ENCODE measurements at places on chromosomes 4 and X.

DNA sequence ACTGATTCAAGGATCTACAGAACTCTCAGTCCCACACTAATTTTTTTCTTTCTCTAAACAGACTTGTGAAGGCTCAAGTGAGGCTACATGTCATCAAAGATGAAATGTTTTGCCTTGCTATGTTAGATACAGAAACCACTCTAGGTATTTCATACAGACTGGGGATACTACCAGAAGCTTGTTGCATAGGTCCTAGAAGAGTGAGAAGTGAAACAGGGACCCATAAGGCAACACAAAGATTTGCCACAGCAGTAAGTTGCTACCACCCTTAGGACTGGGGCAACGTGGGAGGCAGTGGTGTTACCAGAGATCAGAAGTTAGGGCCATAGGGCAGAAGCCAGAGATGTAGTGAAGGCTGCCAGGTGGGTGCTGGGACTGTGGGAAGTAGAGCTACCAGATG is 50.7 kb upstream of the MID1IP1 start:
- no peak for DNase-seq

DNA sequence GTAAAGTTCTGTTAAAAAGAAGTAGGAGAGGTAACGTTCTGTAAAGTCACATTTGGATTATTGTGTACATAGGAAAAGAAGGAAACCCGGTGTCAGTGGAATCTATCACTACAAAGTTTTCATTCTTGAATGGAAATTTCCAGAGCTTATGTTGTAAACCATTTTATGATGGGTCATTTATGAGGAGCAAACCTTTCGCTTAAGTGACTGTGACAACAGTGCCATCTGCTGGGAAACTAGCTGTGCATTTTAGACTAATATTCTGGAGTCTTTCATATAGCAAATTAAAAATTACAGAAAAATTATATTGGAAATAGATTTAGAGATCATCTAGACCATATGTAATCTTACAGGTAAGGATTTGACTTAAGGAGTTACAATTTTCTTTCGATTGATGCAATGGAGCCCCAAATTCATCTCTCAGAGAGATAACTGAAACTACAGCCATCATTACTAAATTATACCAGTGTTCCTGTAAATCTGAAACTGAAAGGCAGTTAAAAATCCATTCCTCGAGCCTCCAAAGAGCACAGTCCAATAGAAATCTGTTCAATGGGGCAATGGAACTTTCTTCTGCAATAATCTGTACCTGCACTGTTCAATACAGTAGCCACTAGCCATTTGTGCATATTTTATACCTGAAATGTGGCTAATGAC is 26.9 kb downstream of the ASB9 start:
- DNase-seq, result peak; percentile 19

GRCh38 chr4:160142579-160142978 is 1039.7 kb downstream of the RAPGEF2 start:
- no peak for DNase-seq

GRCh38 chr4:188127214-188127874 is 11.9 kb upstream of the TRIML1 start:
- no peak for DNase-seq

GRCh38 chrX:44042116-44042515 is 68.9 kb upstream of the NDP start:
- no peak for DNase-seq

GRCh38 chr4:85780664-85781063 is 305.7 kb downstream of the ARHGAP24 start:
- DNase-seq, result no peak

DNA sequence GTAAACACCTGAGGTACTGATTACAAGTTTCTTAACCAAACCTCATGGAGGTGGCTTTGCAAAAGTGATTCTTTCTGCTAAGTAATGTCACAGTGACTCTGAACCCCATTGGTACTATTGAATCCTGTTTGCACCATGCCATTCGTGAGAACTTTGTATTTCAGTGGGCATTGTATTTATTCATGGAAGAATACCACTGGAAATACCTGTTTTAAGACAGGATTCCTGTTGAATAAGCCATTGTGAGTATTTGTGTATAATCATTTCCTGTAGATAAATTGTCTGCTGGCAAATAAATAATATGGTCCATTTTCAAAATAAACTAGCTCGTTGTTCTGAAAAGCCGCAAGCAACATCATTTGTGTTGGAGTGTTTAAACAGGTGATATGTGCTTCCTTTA is 136.4 kb upstream of the GUCY1A1 start:
- DNase-seq, result no peak

GRCh38 chr4:104740161-104740560 is 245.5 kb upstream of the CXXC4 start:
- no peak for DNase-seq

DNA sequence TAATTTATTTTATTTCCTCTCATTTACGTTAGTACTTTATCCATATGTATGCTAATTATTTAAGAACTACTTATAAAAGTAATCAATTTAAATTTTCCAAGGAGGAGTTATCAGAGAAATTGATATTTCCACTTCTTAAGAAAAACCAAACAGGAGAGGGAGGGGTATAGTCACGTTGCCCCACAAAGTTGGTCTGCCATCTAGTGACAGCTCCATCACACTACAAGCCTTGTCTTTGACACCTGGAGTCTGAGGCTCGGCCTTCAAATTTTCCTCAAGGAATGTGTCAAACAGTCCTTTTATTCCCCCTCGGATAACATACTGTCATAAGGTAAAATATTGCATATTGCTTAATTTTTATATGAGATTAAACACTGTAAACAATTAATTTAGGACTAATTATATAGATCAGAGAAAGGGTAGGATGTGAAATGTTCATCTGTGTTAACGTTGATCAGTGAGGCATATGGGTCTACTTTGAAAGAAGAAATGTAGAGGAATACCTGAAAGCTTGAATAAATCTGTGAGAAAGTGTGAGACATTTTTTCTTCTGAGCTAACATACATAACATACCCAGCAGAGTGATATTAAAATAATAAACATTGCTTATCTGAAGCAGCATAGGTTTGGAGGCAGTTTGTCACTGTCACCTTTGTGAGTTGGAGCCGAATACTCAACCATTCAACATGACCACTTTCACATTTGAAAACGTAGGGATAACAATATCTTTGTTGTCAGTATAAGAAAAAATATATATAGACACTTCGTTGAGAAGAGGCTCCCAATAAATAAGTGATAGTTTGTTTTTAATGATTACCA is 114.4 kb downstream of the GLRA3 start:
- no peak for DNase-seq

DNA sequence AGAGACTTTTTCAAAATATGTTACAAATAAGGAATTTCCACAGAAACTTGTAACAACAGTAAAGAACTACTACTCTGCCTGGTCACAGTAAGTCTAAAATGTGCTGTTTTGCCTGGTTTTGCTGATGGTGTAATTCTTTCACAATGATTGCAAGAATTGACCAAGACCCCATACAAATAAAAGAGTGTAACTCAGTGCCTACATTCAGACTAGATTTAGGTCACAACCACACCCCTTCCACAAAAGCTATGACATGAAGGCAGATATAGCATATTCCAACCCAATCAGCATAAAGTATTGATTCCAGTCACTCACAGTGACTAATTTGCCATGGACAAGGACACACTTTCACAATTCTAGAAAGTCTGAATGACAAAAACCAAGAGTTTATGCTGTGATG is 53.7 kb upstream of the TMPRSS11F start:
- DNase-seq, result no peak

- DNase-seq, result peak; percentile 12
These were observed at the start of gene COX7B for GRCh38 chrX:77899081-77899828. Gene COX7B, plus strand, starts transcription at chrX:77899468. Its CDS starts 86 bp downstream, at chrX:77899554.

- no peak for DNase-seq
These were observed 432.3 kb upstream of the ATOH1 start for GRCh38 chr4:93396272-93396671.

- DNase-seq, result no peak
These were observed 120.8 kb downstream of the SH2D1A start for GRCh38 chrX:124467202-124467601.

DNA sequence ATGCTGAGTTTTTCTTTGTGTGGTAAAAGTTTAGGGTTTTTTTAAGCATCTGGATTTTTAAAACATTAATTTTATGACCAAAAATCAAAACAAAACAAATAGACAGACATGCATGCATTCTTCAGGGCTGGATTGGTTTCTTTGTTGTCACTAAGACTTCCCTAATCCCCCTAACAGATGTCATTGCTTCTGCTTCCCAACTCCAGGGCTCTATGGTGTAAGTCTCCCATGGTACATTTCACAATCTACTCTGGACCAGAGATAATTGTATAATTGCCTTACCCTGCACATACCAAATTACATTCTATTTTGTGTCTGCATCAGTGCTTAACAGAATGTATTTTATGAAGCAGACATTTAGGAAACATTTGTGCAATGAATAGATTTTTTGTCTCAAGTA is 529.1 kb upstream of the SMIM31 start:
- no peak for DNase-seq

DNA sequence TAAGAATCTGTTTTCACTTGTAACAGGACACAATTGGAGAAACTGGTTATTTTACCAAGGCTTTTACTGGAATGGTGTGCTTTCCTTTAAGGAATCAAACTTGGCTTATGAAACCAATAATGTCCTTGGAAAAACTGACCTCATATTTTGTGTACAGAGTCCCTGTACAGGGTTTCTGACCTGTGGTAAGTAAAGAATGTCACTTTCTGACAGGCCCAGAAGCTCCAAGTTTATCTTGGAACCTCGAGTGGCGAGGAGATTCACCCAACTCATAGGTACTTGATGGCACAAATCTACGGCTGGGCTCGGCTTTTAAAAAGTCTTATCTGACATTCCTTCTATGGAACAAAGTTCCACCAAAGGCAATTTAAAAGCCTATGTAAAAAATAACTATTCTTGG is 17.0 kb downstream of the ASIC5 start:
- no peak for DNase-seq

GRCh38 chrX:129833153-129833990 is 10.3 kb downstream of the ZDHHC9 start:
- DNase-seq, result no peak

- DNase-seq, result no peak
These were observed 7.2 kb downstream of the GNRHR start for GRCh38 chr4:67746797-67747495.

DNA sequence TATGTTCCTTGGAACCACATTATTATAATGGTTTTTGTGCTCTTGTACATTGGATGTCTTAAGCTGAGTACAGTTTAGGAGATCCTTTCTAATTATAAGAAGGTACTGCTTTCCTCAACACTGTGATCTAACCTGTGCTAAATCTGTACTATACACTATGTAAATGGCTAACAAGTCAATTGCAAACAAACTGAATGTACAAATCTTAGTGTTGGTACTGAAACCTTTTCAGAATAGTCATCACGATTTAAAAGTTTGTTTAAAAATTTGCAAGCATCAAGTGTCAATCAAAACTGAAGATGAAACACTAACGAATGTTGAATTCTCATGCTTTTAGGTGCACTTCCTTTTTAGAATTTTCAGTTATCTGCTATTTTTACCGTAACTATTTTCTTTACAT is 2090.4 kb upstream of the TENM3 start:
- DNase-seq, result no peak

- no peak for DNase-seq
These were observed 54.4 kb downstream of the KLHL4 start for GRCh38 chrX:87571964-87572363.

GRCh38 chr4:1767061-1767769 is 25.9 kb upstream of the FGFR3 start:
- DNase-seq, result no peak

DNA sequence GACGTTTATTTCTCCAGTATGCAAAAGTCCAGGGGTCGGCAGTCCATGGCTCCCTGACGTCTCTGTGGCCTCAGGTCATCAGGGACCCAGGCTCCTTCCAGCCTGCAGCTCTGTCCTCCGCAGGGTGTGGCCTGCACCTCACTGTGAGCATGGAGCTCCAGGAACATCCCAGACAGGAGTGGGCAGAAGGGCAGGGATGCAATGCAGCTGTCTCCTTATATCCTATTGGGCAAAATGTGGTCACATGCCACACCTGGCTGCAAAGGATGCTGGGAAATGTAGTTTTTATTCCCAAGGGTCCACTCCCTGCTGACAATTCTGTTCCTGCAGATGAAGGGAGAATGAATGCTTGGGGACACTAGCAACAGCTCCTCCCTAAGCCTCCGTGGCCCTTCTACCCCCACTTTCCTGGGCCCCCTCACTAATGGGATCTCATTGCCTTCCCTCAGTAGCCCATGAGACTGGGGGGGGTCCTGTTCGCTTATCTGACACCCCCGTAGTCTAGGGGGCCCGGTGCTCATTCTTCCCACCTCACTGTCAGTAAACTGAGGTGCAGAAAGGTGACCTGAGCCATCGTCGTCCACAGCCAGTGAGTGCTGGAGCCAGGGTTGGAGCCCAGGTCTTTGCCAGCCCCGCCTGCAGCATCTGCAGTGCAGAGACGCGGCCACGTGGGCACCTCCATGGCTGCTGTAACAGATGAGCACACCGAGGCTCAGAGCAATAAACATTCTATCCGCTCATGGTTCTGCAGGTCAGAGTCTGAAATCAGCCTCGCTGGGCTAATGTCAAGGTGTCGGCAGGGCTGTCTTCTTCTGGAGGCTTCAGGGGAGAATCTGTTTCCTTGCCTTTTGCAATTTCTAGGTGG is 5.9 kb upstream of the GRPEL1 start:
- DNase-seq, result no peak

- DNase-seq, result no peak
These were observed 26.8 kb downstream of the ANXA10 start for GRCh38 chr4:168119100-168119499.

- DNase-seq, result no peak
These were observed 509 bp downstream of the CXXC4 start for GRCh38 chr4:104494185-104494584.

- DNase-seq, result no peak
These were observed 1.3 kb downstream of the TMEM164 start for GRCh38 chrX:110004215-110004614.
